Inflammatory macrophage treated with lipopolysaccharide for 1 hour (primary cell): ENCODE measurements at places on chromosomes 6 and 20.

DNA sequence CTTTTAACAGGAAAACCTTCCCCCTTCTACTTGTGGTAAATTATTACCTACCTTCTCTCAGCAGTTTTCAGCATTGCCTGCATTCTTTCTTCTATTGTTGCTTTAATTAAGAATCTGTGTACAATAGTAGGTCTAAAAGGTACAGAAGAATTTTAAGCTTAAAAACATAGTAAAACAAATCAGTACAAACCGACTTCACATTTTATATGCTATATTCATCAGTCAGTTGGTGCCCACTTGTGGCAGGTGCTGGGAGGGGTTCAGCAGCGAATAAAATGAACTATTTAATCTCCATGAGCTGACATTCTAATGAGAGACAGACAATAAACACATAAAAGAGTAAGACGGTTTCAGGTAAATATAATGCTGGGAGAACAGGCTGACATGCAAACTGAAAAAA is 73.4 kb upstream of the FBXO30 start:
- no peak for DNase-seq

DNA sequence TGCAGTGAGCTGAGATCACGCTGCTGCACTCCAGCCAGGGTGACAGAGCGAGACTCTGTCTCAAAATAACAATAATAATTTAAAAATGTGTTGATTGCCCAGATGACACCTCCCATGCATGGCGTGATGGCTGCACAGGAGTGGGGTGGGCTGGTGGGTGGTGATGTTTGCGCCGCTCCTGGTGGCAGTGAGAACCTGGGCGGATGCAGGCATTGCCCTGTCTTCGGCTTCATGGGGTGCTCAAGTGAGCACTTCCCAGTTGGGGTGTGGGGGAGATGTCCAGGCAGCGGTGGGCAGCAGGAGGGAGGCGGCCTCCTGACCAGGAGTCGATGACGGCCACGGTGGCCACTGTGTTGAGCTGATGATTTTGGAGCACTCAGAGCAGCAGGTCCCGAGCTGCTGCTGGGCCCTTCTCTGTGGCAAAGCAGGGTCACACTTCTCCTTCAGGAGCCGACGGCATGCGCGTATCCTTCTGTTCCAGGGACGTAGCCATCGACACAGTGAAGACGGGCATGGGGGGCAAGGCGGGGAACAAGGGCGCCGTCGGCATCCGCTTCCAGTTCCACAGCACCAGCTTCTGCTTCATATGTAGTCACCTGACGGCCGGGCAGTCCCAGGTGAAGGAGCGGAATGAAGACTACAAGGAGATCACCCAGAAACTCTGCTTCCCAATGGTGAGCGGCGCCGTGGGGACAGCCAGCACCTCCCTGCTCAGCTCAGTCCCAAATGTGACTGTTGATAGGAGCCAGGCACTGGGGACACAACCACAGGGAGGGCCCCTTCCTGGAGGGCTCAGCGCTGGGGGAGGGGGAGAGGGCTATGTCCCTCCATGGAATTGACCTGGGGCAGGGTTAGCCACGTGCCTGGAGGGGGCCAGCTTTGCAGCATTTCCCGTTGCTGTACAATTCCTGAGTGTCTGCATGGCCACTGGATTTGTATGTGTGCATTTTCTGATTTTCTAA is 89.7 kb downstream of the SYNJ2 start:
- DNase-seq = no peak

- DNase-seq = no peak
These were observed 114.5 kb upstream of the SCGN start for GRCh38 chr6:25537349-25538018.

GRCh38 chr20:10497791-10498190 is 62.7 kb downstream of the SLX4IP start:
- DNase-seq = no peak

DNA sequence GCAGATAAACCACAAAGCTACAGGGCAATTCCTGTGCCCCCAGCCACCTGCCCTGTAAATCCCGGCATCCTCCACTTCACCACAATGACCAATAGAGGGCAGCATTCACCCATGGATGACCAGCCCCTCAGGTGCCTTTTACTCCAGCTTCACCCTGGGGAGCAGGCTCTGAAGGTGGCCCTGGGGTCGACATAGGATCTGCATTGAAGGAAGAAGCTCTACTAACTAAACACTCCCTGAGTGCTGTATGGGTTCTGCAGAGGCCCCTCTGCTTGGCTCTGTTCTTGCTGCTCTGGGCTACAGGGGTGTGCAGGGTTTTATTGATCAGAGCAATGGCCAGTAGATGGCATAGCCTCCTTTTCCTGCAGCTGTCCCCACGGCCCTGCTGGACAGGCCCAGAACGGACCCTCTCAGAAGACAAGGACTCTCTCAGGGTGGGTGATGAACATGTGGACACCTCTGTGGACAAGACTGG is 20.3 kb downstream of the CST4 start:
- DNase-seq = peak; percentile 73

DNA sequence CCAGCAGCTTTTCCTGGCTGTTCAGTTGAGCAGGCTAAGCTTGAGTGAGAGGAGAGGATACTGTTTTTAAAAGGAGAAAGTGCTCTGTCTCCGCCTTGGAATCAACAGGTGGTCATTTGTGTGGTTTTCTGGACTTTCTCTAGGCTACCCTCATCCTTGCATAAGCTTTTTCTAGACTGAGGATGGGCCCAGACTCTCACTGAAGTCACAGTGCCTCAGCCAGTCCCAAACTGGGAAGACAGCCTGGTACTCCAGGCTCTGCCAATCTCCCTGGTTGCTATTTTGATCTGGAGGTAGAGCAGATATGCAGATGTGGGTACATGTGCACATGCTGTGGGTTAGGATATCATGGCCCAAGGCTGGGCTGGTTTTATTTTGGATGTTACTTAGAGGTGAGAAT is 7.0 kb downstream of the SCUBE3 start:
- no peak for DNase-seq

DNA sequence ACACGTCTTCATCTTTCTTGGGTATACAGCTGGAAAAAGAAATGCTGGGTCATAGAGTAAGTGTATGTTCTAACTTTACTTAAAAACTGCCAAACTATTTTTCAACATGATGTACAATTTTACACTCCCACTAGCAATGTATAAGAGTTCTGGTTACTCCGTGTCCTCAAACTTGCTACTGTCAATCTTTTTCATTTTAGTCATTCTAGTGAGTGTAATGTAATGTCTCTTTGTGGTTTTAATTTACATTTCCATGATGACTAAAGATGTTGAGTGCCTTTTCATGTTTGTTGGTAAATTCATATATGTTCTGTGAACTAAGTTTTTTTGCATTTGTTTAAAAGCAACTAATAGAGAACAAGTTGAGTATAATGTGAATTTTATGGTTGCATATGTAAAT is 43.9 kb downstream of the ATG5 start:
- DNase-seq = no peak

- peak; percentile 67 for DNase-seq
These were observed 37.0 kb downstream of the MAK start for GRCh38 chr6:10801224-10801848.
